ENCODE measurements at places on chromosomes 7 and 10. TPM values are rescaled to one million over a fixed set of nuclear protein-coding genes. Genes with fewer than 3 reads are reported as not detected.
A peak's percentile ranks its signal among the peaks of the same experiment; 100 is the strongest.

DNA sequence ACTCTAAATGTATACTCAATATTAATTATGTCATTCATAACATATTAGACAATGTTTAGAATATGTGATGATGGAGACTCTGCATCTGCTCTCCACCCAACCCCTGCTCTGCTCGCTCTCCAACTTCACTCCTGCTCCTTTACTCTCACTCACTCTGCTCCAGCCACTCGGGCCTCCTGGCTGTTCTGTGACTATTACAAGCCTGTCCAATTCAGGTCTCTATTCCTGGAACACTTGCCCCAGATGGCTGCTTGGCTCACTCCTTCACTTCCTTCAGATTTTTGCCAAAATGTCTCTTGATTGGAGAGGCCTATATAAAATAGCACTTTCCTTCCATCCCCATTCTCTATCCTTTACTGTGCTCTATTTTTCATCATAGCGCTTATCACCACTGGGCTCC, 84.8 kb downstream of the HBP1 start:
- no peaks in the 10 kb centered on the region for H3K4me1 ChIP-seq
- H3K27me3 ChIP-seq: no peaks in the 10 kb centered on the region
- no peak overlapping the region for H3K4me3 ChIP-seq
- no peak for DNase-seq
- no peak overlapping the region for H3K27ac ChIP-seq

- H3K4me1 ChIP-seq: no peaks in the 10 kb centered on the region
- no peaks in the 10 kb centered on the region for H3K36me3 ChIP-seq
- H3K27ac ChIP-seq: no peak overlapping the region
These were observed 57.4 kb downstream of the NUTM2E start for GRCh38 chr10:79883986-79884385.

- H3K27ac ChIP-seq: no peak overlapping the region
- H3K27me3 ChIP-seq: peaks cover 4% of the 10 kb centered on the region
These were observed 22.6 kb upstream of the CREB5 start for GRCh38 chr7:28389504-28390395.

DNA sequence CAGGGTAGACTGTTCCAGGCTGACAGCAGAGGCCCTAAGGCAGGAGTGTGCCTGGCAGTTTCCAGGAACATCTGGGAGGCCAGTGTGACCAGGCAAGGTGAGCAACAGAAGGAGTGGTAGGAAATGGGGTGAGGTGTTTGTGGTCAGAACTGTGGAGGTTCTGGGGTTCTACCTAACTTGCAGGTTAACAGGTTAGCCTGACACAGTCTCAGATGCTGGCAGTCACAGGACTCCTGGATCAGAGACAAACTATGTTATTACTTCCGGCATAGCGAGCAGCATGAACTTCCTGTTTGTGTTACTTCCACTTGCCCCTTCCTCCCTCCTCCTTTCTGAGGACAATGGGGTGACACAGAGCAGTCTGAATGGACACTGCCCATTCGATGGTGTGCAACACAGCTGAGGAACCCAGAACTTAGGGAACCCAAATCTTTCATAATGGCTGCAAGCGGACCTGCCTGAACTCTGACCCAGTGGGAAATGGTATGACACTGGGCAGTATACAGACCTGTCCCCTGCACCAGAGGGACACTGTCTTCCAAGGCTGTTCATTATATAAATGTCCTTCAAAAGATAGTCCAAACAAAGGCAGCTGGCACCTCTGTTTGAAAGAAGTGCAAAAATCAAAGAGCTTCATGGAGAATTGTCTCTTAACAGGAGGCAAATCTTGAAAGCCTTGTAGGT, 3.9 kb upstream of the SAR1A start:
- H3K4me1 ChIP-seq: peaks cover 3% of the 10 kb centered on the region
- peak; percentile 31 for DNase-seq
- no peak overlapping the region for H3K4me3 ChIP-seq
- H3K36me3 ChIP-seq: no peaks in the 10 kb centered on the region

- no peaks in the 10 kb centered on the region for H3K27me3 ChIP-seq
- peak overlapping the region; percentile 66 for H3K27ac ChIP-seq
- no peak for DNase-seq
- peaks cover 7% of the 10 kb centered on the region for H3K4me1 ChIP-seq
- H3K4me3 ChIP-seq: peak overlapping the region; percentile 42
- peaks cover 5% of the 10 kb centered on the region for H3K36me3 ChIP-seq
These were observed 136.5 kb downstream of the CNNM2 start for GRCh38 chr10:103054621-103055020.

GRCh38 chr10:129373718-129374117, 93.3 kb upstream of the MGMT start:
- peaks cover 17% of the 10 kb centered on the region for H3K27me3 ChIP-seq
- no peaks in the 10 kb centered on the region for H3K36me3 ChIP-seq
- H3K27ac ChIP-seq: no peak overlapping the region
- H3K4me1 ChIP-seq: no peaks in the 10 kb centered on the region
- no peak overlapping the region for H3K4me3 ChIP-seq

DNA sequence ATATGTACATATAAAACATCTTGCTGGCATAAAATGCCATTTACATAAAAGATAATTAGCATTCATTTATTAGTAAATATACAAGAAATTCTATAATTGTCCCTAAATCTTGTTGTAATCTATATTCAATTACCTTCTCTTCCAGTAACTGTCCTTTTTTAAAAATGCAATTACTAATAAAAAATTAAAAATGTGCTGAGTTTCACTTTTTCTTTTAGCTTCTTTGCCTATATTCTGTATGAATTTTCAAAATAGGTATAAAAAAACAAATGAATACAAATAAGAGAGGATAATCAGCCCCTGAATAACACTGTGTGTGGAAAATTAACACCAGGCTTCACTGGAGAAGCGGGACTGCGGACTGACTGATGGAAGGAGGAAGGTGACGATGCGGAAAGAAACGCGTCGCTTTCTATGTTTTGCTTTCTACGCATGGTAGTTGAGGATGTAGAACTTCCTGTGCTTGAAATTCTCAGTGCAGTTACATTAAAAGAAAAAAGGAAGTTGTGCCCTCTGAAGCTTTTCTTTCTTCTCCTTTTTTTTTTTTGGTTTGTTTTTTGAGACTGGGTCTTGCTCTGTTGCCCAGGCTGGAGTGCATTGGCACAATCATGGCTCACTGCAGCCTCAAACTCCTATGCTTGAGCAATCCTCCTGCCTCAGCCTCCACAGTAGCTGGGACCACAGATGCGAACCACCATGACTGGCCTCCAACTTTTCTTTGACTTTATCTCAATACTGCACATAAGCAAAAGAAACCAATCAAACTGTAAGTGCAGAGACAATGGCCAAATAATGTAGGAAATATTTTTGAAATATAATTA, 7.4 kb upstream of the ZMYND11 start:
- no peak for DNase-seq
- H3K27ac ChIP-seq: peak overlapping the region; percentile 81
- H3K27me3 ChIP-seq: no peaks in the 10 kb centered on the region
- peaks cover 3% of the 10 kb centered on the region for H3K4me1 ChIP-seq

DNA sequence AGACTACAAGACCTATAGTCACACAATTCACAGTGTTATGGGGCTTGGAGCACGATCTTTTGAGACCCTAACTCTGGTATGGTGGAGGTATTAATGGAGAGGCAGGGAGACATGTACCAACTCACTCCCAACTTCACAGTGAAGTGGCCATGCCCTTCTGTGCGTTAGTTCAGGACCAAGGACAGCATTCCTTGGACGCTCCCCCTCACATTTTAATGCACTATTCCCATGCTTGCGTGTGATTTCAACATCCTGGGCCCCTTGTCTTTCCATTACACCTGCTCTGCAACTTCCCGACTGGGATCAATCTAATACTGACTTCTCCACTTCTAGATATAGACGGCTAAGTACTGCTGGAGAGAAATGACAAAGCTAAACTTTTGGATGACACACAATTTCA, 72.7 kb downstream of the PLCE1 start:
- no peak overlapping the region for H3K27ac ChIP-seq
- no peaks in the 10 kb centered on the region for H3K36me3 ChIP-seq
- DNase-seq: no peak
- H3K4me3 ChIP-seq: no peak overlapping the region

- no peaks in the 10 kb centered on the region for H3K27me3 ChIP-seq
- no peaks in the 10 kb centered on the region for H3K36me3 ChIP-seq
- DNase-seq: no peak
- H3K4me3 ChIP-seq: no peak overlapping the region
- no peak overlapping the region for H3K27ac ChIP-seq
These were observed 92.1 kb downstream of the EBF3 start for GRCh38 chr10:129871966-129872365.

GRCh38 chr10:74953214-74953613, 126.8 kb downstream of the KAT6B start:
- DNase-seq: no peak
- no peaks in the 10 kb centered on the region for H3K36me3 ChIP-seq
- H3K4me1 ChIP-seq: no peaks in the 10 kb centered on the region
- H3K27ac ChIP-seq: no peak overlapping the region
- H3K4me3 ChIP-seq: no peak overlapping the region
- no peaks in the 10 kb centered on the region for H3K27me3 ChIP-seq

DNA sequence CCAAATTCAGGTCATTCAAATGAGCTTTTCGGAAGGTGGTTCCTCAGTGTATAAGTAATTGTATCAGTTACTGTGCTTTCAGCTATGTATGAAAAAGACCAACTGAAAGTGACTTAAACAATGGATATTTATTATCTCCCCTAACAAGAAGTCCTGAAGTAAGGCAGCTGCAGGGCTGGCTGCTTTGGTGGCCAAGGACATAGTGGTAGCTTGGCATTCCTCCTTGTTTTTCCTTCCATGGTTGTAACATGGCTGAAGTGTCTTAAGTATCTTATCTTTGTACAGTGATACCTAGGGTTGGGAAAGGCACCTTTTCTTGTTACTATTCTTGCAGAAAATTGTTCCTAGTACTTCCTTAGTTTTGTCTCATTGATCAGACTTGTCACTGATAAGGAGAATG, 21.4 kb downstream of the EXOC4 start:
- H3K4me3 ChIP-seq: no peak overlapping the region
- no peak overlapping the region for H3K27ac ChIP-seq
- peaks cover 27% of the 10 kb centered on the region for H3K36me3 ChIP-seq
- H3K4me1 ChIP-seq: no peaks in the 10 kb centered on the region

DNA sequence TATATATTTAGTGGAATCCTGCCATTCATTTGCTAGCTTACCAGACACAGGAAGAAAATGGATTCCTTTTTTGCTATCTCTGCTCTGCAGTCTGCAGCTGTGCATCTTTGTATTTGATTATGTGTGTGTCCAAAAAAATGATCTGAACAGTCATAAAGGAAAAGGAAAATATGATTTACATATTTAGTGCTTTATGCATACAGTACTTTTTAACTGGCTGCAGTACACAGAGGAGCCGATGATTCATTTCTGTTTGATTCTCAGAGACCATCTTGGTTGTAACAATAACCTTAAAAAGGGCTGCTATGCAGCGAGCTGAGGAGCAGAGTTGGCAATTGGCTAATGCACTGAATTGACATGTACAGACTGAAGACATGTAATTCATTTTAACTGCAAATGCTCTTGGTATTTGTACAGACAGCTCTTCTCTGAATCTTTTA, 151.3 kb upstream of the FZD1 start:
- no peak overlapping the region for H3K4me3 ChIP-seq
- no peak for DNase-seq
- H3K4me1 ChIP-seq: no peaks in the 10 kb centered on the region
- H3K27ac ChIP-seq: no peak overlapping the region

DNA sequence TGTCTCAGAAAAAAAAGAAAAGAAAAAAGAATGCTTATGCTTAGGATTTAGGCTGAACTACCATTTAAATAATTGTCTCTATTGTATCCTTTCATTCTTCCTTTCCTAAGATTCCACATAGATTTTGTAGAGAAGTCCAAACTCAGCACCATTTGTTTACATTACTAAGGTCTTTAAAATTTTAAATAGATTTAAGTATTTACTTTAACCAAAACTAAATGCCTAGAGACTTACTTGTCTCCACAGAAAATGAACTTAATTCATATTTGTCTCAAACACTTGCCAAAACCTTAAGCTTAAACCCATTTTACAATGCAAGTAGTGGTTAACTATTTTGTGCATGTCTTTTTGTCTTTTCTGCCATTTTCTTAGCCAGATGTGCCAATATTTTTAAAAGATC, 54.1 kb upstream of the ABI1 start:
- DNase-seq: no peak
- no peak overlapping the region for H3K27ac ChIP-seq
- no peak overlapping the region for H3K4me3 ChIP-seq
- H3K4me1 ChIP-seq: no peaks in the 10 kb centered on the region

DNA sequence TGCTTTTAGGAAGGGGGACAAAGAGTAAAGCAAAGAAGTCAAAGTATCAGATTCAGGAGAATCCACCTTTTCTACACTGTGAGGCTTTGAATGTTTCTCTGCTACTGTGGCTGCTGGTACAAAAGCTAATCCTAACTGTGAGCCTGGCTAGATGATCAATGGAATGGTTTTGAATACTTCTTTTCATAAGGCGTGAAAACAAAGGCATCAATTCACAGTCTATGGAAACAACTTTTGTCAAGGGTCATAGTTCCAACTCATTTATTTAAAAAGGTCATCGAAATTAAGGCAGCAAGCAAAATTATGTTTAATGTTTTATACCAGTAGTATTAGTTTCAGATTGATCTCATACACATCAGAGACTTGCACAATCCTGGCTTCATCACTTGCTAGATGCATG, 118.1 kb downstream of the CTTNBP2 start:
- H3K36me3 ChIP-seq: no peaks in the 10 kb centered on the region
- no peak overlapping the region for H3K27ac ChIP-seq
- DNase-seq: no peak
- H3K4me3 ChIP-seq: no peak overlapping the region
- no peaks in the 10 kb centered on the region for H3K4me1 ChIP-seq

DNA sequence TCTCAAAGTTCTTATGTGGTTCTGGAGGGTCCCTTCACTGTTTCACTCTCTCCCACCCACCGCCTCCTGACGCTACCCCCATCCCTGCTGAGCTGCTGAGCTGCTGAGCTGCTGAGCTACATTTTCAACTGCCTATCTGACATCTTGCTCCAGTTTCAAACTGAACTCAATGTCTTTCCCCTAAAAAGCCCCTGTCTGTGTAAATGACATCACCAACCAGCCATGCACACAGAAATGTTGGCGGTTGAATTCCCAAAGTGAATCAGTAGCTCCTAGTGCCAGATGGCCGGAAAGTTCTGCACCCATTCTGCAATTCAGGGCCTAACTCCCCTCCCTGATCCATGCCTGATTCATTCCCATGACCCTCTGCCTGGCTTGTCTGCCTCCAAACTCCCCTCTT, 71.2 kb downstream of the WNT2 start:
- H3K4me3 ChIP-seq: no peak overlapping the region
- no peaks in the 10 kb centered on the region for H3K36me3 ChIP-seq
- DNase-seq: no peak
- no peaks in the 10 kb centered on the region for H3K4me1 ChIP-seq
- H3K27ac ChIP-seq: no peak overlapping the region

- H3K36me3 ChIP-seq: no peaks in the 10 kb centered on the region
- DNase-seq: no peak
- peaks cover 3% of the 10 kb centered on the region for H3K27me3 ChIP-seq
- H3K4me1 ChIP-seq: no peaks in the 10 kb centered on the region
These were observed 8.0 kb upstream of the BEND7 start for GRCh38 chr10:13536674-13537366.

GRCh38 chr10:128001849-128002248, 94.9 kb downstream of the PTPRE start:
- H3K4me1 ChIP-seq: no peaks in the 10 kb centered on the region
- no peak for DNase-seq
- H3K4me3 ChIP-seq: no peak overlapping the region
- H3K27me3 ChIP-seq: no peaks in the 10 kb centered on the region
- no peak overlapping the region for H3K27ac ChIP-seq

FZD8 gene
- total RNA-seq: 0.99 TPM

WIPF3 gene
- 0.16 TPM for total RNA-seq

CDNF gene
- total RNA-seq: 1.5 TPM

DOCK1 gene
- 0.53 TPM for total RNA-seq

ZPBP gene
- not detected for total RNA-seq

ATP6V0A4 gene
- not detected for total RNA-seq

PCDH15 gene
- total RNA-seq: not detected

NOS3 gene
- total RNA-seq: 10.1 TPM

PKD2L1 gene
- not detected for total RNA-seq

GFRA1 gene
- not detected for total RNA-seq

SCRN1 gene
- total RNA-seq: 5.7 TPM
